ENCODE measurements at places on chromosomes 12 and 14. TPM values are rescaled to one million over a fixed set of nuclear protein-coding genes. Genes with fewer than 3 reads are reported as not detected.
A peak's percentile ranks its signal among the peaks of the same experiment; 100 is the strongest.

- H3K27ac ChIP-seq, result no peak overlapping the region
- DNase-seq, result no peak
- H3K4me1 ChIP-seq, result peaks cover 2% of the 10 kb centered on the region
Measured at GRCh38 chr12:113950873-113951272, 15.3 kb downstream of the RBM19 start.

- H3K4me1 ChIP-seq, result no peaks in the 10 kb centered on the region
- H3K27me3 ChIP-seq, result peaks cover 3% of the 10 kb centered on the region
- no peak overlapping the region for H3K4me3 ChIP-seq
- no peak for DNase-seq
- H3K36me3 ChIP-seq, result no peaks in the 10 kb centered on the region
- H3K27ac ChIP-seq, result no peak overlapping the region
Measured at GRCh38 chr14:76500011-76500410, 124.1 kb downstream of the ESRRB start.

DNA sequence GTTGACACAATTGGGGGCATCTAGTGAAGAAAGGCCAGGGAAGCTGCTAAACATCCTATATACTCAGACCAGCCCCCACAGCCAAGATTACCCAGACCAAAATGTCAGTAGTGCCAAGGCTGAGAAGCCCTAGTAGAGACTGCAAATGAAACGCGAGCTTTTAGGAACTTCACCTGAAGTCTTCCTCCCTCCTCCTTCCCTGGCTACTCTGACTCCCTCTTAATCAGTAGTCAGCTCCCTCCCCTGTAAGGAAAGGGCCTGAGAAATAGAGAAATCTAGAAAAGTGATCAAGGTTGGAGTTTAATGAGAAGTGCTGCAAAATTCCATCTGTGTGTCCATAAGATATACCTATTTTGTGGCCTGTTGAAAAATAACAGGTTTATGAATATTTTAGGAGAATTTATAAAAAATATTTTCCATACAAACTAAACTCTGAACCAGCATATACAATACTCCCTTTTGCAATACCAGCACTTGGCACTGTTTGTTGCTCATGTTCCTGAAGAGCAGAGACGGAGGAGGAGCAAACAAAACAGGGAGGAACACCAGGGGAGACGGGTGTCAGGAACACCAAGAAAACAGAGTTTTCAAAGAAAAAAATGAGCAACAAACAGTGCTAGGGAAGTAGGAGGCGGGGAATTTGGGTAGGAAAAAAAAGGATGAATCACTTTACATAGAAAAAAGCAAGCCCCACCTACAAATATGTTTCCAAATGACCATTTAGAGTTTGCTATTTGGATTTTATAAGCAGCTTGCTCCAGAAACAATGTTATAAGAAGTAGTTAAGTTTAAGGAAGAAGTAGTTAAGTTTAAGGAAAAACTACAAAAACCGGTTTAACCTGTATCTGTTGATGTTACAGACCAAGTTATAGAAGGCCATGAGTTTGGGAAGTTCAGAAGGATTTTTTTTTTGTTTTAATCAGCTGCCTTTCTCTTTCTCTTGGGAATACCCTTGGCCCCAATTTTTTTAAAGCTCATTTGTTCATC is 282.1 kb upstream of the GRIP1 start:
- no peak overlapping the region for H3K27ac ChIP-seq
- no peak for DNase-seq
- H3K4me1 ChIP-seq, result peaks cover 19% of the 10 kb centered on the region
- H3K36me3 ChIP-seq, result peaks cover 3% of the 10 kb centered on the region

DNA sequence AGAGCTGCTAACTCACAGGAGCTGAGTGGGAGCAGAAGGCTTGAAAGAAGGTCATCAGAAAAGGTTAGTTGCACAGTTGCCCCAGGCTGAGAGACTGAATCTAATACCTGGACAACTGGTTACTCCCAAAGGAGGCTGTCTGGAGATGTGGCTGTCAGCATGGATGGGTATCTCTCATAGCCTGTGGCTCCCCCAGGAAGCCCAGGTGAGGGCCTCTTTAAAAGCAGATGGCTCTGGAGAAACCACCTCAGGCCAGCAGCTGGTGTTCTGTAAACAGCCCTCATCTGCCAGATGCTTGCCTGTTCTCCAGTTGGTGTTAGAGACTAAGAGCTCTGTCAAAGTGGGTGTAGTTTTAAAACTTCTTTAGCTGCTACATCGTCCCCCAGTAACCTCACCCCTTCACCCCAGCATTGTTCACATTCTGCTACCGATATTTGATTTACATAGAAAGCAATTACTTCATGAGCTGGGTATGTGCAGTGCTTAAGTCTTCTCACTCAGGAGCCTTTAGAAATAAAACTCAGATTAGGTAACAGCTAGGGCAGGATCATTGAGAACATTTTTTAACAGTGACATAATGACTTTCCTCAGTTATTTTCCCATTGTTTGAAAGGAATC is 25.8 kb downstream of the DACT1 start:
- H3K36me3 ChIP-seq, result no peaks in the 10 kb centered on the region
- peaks cover 6% of the 10 kb centered on the region for H3K4me1 ChIP-seq
- no peak overlapping the region for H3K4me3 ChIP-seq
- H3K27ac ChIP-seq, result no peak overlapping the region
- peaks cover 2% of the 10 kb centered on the region for H3K27me3 ChIP-seq
- no peak for DNase-seq

- no peak for DNase-seq
- peaks cover 9% of the 10 kb centered on the region for H3K27me3 ChIP-seq
- no peaks in the 10 kb centered on the region for H3K36me3 ChIP-seq
- H3K4me1 ChIP-seq, result no peaks in the 10 kb centered on the region
Measured at GRCh38 chr12:2482938-2483660, 311.7 kb upstream of the FKBP4 start.

DNA sequence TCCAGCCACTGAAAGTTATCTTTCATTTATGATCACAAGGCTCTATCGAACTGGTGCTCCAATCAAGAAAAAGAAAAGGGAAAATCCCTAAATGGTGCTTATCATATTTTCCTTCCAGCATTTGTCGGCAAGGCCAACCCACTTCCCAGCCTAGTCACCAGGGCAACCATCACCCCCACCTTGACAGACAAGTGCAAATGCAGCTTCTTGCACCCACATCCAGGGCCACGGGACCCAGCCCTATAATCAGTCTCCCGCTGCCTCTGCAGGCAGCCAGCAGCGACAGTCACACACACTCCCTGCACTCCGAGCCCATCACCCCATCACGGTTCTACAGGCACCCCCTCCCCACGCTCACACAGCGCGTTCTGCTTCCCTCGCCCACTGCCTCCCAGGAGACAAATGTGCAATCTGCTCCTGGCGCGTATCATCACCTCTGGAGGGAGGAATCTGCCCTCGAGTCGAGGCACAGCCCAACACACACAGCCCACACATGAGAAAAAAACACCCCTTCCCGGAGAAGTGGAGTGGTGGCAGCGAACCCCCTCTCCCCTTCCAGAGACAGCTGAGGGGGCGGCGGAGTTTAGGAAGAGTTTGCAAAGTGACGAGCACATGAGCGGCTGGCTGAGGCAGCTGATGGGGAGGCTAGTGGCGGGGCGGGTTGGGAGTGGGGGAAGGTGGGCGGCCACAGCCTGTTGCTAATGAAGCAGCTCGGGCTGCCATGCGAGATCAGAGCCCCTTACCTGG is 9.3 kb upstream of the PPP4R4 start:
- peaks cover 5% of the 10 kb centered on the region for H3K27me3 ChIP-seq
- no peaks in the 10 kb centered on the region for H3K36me3 ChIP-seq
- no peak for DNase-seq
- no peak overlapping the region for H3K4me3 ChIP-seq

DNA sequence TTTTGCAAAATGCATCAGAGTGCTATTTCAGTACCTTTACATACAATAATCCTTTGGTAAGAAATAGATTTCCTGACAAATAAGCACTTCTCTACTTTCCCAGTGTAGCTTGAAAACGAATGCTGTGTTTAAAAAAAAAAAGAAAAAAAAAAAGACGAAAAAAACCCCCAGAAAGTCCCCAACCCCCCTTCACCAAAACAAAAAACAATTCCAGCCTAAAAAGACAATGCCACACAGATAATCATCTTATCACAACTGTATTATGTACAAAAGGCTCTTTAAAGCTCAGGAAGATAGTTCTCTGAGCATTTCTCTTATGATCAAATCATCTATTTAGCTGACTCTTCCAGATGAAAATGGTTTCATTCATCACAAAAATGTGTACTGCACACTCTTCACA is 1.6 kb downstream of the FERMT2 start:
- H3K4me3 ChIP-seq, result peak overlapping the region; percentile 88
- H3K27me3 ChIP-seq, result peaks cover 67% of the 10 kb centered on the region
- H3K36me3 ChIP-seq, result no peaks in the 10 kb centered on the region
- DNase-seq, result no peak
- peaks cover 17% of the 10 kb centered on the region for H3K4me1 ChIP-seq
- H3K27ac ChIP-seq, result no peak overlapping the region

- peaks cover 9% of the 10 kb centered on the region for H3K4me1 ChIP-seq
- DNase-seq, result no peak
- H3K36me3 ChIP-seq, result peaks cover 65% of the 10 kb centered on the region
- H3K27ac ChIP-seq, result no peak overlapping the region
- H3K27me3 ChIP-seq, result no peaks in the 10 kb centered on the region
Measured at GRCh38 chr12:94228488-94228907, 80.1 kb downstream of the PLXNC1 start.

GRCh38 chr12:108562348-108563135 is at the start of gene ISCU:
TSS of gene ISCU (plus strand) at chr12:108562596. CDS start at chr12:108562623, 27 bp downstream.
- peak; percentile 100 for DNase-seq
- H3K4me1 ChIP-seq, result peaks cover 45% of the 10 kb centered on the region
- H3K36me3 ChIP-seq, result peaks cover 17% of the 10 kb centered on the region
- no peaks in the 10 kb centered on the region for H3K27me3 ChIP-seq
- peak within 1 kb of the TSS; percentile 98 for H3K27ac ChIP-seq

DNA sequence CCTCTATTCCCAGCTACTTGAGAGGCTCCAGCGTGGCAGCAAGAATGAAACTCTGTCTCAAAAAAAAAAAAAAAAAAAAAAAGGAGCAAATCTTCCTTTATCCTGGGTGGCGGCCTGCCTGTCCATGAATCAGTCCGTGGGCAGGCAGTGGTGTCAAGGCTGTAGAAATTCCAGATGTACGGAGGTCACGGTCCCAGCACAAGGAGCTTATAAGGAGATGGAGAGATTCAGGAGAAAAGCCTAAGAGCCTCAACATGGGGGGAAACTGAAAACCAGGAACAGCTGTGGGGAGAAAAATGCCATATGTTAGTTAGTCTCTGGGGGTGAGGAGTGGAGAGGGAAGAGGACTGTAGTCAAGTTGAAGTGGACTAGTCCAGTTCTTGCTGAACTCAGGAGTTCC is 130.5 kb upstream of the CRY1 start:
- no peak for DNase-seq
- no peaks in the 10 kb centered on the region for H3K4me1 ChIP-seq
- no peak overlapping the region for H3K4me3 ChIP-seq

GRCh38 chr14:63910583-63911363 is 58.0 kb downstream of the SYNE2 start:
- no peak for DNase-seq
- no peaks in the 10 kb centered on the region for H3K27me3 ChIP-seq
- H3K4me1 ChIP-seq, result peaks cover 23% of the 10 kb centered on the region
- H3K4me3 ChIP-seq, result no peak overlapping the region
- H3K36me3 ChIP-seq, result peaks cover 47% of the 10 kb centered on the region

DNA sequence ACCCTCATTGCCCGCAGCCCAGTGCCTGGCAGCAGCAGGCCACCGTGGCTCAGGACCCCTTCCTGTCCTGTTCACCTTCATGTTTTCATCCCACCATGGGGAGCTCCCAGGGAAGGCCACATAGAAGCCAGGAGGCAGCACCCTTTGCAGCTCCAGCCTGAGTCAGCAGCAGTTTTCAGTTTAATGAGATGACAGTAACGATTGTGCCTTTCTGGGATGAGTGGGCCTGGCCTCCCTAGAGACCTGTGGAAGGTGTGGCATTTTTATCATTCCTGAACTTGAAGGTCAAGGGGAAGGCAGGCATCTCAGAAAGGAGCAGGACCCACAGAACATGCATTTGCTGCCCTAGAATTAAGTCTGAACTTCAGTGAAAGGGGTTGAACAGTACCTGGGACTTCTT is 532.8 kb downstream of the FUT8 start:
- H3K36me3 ChIP-seq, result peaks cover 8% of the 10 kb centered on the region
- H3K4me1 ChIP-seq, result peaks cover 45% of the 10 kb centered on the region
- H3K27ac ChIP-seq, result no peak overlapping the region
- DNase-seq, result no peak

HRK gene
- total RNA-seq, result not detected

DIO2 gene
- not detected for total RNA-seq

BMP4 gene
- total RNA-seq, result 0.42 TPM
